ENCODE measurements at places on chromosomes 6 and 20.

DNA sequence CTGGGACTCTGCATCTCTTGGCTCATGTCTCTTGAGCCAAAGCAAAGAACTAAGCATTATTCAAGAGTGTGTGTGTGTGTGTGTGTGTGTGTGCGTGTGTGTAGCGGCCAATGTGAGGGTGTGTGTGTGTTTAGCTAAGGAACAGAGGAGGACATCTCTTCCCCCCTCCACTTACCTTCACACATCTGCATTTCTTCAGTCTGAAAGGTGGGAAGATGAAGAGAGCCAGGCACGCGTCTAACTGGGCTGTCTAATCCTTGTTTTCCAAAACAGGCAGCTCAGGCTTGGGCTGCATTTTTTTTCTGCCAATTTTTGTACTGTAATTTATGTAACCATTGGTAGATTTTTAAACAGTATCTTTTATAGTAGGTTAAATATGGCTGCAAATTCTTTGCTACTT, 59.5 kb downstream of the NDUFAF5 start:
- DNase-seq = no peak

- DNase-seq = peak; percentile 5
These were observed 143.8 kb downstream of the LPA start for GRCh38 chr6:160520043-160520904.

- no peak for DNase-seq
These were observed 51.1 kb upstream of the NHSL1 start for GRCh38 chr6:138550346-138550767.

- no peak for DNase-seq
These were observed 724 bp upstream of the CUL7 start for GRCh38 chr6:43054206-43054943.

- no peak for DNase-seq
These were observed 28.3 kb downstream of the PTGIS start for GRCh38 chr20:49539481-49540231.

GRCh38 chr6:134201716-134202115, 116.2 kb downstream of the SGK1 start:
- DNase-seq = no peak

GRCh38 chr20:14609328-14610221, 272.2 kb upstream of the FLRT3 start:
- no peak for DNase-seq

- DNase-seq = no peak
These were observed 36.9 kb downstream of the RAB44 start for GRCh38 chr6:36734486-36735060.

DNA sequence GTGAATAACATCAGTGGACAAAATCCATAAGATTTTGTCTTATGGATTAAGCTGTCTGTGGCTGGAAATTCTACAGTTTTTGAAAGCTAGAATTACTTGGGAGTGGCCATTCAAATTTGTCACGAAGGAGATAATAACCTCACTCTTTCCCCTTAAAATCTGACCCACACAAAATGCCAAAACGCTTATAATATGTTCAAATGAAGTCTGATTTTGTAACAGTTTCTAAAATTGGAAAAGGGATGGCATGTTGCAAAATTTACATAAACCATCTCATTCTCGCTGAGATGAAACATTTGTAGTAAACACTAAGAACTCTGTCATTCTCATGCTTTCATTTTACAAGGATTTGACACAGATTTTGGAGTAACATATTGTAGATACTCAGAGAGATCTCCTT, 112.7 kb downstream of the GJA1 start:
- no peak for DNase-seq

GRCh38 chr6:13066050-13066449, 262.3 kb downstream of the TBC1D7 start:
- no peak for DNase-seq

GRCh38 chr20:40563296-40563950, 125.6 kb downstream of the MAFB start:
- DNase-seq = no peak
